ENCODE measurements at places on chromosomes 12 and 14.

DNA sequence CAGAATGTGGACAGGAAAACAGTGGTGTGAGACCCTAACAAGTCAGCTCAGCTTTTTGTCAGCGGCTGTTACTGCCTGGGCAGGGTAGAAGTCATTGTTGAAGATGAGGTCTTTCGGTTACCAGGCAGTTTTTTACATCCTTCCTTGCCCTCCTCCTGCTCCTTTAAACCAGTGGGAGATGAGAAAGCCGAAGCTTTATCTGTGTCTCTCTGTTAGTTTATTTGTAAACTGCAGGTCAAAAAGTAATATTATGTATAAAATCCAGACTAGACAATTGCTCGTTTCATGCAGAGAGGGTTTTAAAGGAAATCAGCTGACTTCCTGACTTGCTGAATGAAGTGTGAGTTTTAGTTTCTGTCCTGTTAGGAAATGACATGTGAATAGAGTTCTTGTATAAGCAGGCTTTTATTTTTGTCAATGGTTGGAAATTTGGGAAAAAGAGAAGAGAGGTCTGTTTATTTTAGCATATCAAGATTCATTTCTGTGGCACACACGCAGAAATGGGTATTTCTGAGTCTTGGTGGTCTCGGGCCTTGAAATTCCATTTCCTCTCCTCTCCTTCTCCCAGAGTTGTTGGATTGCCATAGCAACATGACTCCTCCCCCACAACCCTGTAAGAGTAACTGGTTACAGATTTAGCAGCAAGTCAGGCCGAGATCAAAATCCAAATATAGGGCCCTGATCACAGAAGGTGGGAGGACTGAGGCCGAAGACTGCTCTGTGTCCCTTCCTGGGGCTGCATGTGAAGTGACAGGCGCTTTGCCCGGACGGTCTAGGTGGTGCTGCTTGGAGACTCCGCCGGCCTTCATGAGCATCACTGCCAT lies 60.8 kb downstream of the SAMD4A start:
- DNase-seq: peak; percentile 85

DNA sequence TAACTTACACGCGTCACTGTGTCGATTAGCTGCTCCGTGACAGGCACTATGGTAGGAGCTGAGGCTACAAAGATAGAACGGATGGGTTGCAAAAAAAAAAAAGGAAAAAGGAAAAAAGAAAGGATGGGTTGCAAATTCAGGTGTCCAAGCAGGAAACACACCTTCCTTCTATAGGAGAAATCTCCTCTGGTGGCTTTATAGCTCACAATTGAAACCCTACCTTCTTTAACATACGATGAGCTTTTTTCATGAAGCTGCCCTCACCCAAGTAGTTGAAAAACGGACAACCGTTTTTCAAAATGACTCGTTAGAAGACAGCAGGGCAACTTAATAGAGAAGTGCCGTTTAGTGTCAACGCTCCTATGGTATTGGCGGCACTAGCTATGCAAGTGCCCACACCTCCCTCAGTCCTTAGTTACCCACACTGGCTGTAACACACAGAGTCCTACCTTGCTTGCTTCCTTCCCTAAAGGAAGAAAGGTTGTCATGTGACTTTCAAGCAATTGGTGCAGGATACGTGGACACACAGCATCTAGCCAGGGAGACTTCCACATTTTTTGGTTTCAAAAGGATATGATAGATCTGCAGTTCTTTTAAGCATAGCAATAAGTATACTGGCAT lies 682 bp upstream of the TRIP11 start:
- peak; percentile 31 for DNase-seq

- no peak for DNase-seq
Measured at GRCh38 chr14:87494010-87494409, 499.0 kb downstream of the GALC start.

GRCh38 chr12:1185460-1186182 lies 194.6 kb downstream of the ERC1 start:
- no peak for DNase-seq

- no peak for DNase-seq
Measured at GRCh38 chr12:45289245-45290215, 73.6 kb downstream of the ANO6 start.

DNA sequence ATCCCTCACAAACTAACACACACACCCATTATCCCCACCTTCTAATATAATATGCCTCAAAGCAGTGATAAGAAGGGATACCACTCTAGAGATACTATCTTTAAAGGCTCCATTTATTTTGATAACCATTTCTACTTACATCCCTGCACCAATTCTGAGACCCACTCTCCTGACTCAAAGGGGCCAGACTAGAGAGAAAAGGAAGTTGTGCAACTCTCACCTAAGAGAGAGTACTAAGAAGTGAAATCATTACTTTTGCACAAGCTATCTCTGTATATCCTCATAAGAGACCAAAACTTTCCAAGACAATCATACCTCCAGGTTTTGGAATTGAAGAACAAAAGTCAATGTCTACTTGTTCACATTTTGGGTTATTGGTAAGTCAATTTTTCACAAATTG lies 45.4 kb upstream of the USP15 start:
- DNase-seq: no peak

DNA sequence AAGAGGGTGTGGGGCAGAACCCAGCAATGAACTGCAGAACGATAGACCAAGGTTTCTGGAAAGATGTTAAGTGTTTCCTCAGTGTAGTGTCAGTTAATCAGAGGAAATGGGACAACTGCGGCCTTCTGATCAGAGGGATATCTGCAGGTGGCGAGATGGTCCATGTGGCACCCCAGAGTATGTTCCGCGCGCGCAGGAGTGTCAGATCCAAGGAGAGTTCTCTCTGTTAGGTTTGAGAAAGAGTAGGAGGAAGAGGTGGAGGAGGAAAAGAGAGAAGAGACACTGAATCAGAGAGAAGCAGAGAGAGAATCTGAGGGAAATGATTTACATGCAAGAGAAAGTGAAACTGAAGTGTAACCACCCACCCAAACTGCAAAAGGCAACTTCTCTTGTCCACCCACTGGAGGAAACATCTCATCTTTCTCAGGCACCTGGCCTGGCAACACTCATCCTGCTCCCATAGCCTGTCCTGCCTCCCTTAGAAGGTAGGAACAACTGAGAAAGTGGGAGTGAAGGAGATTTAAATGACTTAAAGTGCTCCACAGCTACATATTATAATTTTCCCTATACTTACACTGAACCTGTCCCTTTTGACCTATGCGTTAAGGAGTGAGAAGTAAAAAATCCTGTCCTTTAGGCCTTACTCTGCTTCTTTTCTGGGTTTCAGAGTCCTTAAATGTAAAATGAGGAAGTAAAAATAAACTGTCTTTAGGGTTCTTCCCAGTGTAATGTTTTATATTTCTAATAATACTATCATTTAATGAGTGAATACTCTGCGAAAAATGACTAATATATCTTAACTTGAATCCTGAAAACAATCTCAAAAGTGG lies 6.8 kb upstream of the TESPA1 start:
- no peak for DNase-seq

DNA sequence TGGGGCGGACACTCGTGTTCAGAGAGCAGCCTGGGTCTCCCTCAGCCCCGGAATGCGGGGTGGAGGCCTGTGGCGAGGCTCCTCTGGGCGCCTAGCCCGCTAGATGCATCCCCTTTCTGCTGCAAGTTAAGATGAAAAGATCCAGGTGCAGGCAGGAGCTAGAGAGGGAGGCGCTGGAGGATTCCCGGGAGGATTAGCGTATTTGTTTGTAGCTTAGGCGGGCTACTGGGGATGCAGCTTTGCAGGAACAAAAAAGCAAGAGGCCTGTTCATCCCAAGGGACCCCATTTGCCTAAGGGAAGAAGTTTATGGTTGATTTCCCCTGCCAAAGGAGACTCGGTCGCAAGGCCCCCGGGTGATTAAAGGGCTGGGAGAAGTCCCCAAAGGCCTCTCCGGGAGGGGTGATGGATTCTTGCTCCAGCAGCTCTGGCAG lies 824 bp downstream of the CCDC177 start:
- DNase-seq: peak; percentile 32

DNA sequence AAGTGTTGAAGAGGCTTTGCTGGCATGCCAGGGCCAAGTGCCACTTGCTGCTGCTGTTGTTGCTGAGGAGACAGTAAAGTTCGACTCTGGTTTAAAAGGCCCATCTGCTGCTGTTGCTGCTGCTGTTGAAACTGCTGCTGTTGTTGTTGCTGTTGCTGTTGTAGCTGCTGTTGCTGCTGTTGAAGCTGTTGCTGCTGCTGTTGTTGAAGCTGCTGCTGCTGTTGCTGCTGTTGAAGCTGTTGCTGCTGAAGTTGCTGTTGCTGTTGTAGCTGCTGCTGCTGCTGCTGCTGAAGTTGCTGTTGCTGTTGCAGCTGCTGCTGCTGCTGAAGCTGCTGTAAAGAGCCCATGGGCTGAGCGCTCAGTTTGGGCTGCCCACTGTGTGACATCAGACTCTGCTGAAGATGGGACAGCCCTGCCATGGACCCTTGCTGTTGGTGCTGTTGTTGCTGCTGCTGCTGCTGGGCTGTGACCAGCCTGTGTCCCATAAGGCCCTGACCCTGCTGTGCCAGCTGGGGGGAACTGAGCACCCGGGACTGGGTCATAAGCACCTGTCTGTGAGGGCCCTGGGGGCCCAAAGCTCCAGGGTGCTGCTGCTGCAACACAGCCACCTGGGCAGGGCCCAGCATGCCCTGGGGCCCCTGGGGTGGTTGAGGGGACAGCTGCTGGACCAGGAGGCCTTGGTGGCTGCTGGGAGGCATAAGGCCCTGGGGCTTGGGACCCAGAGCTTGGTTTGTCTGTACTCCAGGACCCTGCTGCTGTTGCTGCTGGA lies 14.3 kb upstream of the PRKAG1 start:
- DNase-seq: peak; percentile 17

- DNase-seq: no peak
Measured at GRCh38 chr14:73238941-73239340, 1.6 kb downstream of the PAPLN start.

DNA sequence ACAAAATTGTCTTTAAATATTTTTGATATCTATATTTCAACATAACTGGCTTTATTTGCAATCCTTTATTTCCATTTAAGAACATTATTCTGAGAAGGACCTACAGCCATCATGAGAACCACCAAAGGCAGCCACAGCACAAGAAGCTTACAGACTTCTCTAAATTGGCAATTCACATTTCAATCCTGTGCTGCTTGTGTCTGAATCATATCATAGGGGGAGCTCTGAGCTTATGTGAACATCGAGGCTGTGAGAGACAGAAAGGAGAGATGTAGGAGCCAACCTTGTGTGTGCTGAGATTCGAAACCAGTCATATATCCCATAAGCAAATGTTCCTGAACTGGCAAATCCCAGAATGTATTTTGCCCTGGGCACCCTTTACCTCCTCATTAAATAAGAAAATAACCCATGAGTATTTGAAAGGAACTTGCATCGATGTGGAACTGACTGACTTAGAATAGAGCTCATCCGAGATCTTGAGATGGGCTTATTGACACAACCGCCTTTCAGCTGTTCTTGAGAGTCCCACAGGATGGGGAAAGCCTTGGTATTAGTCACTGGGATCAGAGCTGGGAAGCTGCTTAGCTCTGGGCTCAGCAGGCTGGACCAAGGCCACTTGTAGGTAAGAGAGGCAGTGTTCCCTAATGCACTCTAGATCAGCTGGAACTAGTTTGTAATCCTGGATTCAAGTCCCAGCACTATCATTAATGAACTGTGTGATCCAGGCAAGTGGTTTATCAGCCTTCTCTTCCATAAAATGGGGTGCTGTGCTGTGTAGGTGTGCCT lies 329.8 kb downstream of the CACNA1C start:
- peak; percentile 10 for DNase-seq

GRCh38 chr12:132085291-132085635 lies 58.9 kb downstream of the DDX51 start:
- DNase-seq: no peak

DNA sequence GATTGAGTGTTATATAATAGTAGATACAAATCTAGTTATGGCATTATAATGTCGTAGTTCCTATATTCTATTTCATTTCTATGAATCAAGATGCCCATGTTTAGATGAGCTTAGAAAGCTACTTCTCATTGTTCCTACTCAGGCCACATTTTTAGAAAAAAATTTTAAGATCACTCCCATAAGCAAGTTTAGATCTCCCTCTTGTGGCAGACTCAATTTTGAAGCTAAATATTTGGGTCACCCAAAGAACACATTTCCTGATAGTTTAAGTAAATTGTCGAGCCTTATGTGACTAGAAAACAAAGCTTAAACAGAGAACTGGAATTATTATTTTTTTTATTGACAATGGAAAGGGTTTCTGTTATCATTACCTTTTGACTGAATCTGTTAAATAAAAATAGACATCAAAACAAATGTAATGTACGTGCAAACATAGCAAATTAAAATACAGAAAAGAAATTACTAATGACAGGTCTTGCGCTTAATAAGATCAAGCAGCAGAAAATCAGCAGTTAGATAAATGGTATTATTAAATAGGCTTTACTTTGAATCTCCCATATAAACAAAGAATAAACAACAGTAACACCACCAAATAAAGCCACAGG lies 180.2 kb downstream of the ACSS3 start:
- no peak for DNase-seq

DNA sequence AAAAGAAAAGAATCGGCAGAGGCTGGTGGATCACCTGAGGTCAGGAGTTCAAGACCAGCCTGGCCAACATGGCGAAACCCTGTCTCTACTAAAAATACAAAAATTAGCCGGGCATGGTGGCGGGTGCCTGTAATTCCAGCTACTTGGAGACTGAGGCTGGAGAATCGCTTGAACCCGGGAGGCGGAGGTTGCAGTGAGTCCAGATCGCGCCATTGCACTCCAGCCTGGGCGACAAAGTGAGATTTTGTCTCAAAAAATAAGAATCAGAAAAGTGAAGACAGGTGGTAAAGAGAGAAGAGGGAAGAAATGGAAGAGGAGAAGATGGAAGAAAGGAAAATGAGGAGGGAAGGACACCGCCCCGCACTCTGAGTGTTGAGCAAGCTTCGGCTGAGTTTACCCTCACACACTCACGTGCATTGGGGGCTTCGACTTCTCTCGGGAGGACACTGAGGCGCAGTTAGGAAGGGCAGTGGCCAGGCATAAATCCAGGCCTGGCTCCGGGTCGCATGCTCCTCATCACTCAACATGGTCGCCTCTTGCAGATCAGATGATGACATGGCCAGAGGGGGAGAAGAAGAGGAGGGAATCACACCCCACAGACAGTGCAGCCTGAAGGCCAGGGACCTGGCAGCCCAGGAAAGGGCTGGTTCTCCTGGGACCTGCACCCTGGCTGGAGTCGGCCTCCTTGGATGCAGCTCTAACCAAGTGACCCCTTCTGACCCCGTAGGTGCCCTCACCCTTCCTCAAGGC lies 61.1 kb downstream of the PRMT8 start:
- no peak for DNase-seq

DNA sequence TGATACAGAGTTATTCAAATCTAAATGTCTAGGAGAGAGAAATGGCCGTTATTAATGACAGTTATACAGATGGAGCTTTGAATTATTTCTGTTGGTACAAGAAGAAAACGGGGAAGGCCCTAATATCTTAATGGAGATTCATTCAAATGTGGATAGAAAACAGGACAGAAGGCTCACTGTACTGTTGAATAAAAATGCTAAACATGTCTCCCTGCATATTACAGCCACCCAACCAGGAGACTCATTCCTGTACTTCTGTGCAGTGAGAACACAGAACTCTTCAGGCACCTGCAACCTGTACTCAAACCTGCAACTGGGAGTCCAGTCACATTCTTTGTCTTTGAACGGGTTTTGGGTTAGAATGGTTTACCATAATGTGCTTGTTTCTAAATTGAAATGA lies 403.2 kb downstream of the DAD1 start:
- no peak for DNase-seq

GRCh38 chr14:39843881-39844280 lies 411.6 kb upstream of the FBXO33 start:
- DNase-seq: no peak

- DNase-seq: no peak
Measured at GRCh38 chr12:30286345-30286926, 409.2 kb downstream of the IPO8 start.

GRCh38 chr14:79136071-79137044 lies 966.2 kb downstream of the NRXN3 start:
- DNase-seq: no peak

GRCh38 chr14:105325716-105326567 lies 11.4 kb downstream of the PACS2 start:
- no peak for DNase-seq

Measured in right hindlimb (tissue), 1 donor.